Stimulated activated CD8-positive, alpha-beta memory T cell treated with anti-CD3 and anti-CD28 coated beads, Interleukin-2, amount 100 ng/mL, for 1 hour (primary cell): ENCODE measurements at places on chromosomes 7 and 10.

- no peak for DNase-seq
Observed at GRCh38 chr7:158655931-158656441, 48.6 kb downstream of the NCAPG2 start.

DNA sequence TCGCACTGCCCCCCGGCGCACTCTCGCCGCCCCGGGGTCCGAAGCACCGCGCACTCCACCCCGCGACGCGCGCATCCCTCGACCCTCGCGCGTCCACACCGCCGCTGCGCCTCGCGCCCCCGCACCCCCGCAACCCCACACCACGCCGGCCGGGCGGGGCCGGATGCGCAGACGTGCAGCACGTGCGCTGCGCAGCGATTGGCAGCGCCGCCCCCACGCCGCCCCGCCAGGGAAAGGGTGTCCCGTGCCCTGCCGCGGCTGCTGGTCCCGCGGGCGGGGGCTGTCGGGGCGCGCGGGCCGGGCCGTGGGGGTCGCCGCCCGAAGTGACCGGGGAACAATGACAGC lies 53.7 kb upstream of the KDM7A start:
- peak; percentile 51 for DNase-seq

DNA sequence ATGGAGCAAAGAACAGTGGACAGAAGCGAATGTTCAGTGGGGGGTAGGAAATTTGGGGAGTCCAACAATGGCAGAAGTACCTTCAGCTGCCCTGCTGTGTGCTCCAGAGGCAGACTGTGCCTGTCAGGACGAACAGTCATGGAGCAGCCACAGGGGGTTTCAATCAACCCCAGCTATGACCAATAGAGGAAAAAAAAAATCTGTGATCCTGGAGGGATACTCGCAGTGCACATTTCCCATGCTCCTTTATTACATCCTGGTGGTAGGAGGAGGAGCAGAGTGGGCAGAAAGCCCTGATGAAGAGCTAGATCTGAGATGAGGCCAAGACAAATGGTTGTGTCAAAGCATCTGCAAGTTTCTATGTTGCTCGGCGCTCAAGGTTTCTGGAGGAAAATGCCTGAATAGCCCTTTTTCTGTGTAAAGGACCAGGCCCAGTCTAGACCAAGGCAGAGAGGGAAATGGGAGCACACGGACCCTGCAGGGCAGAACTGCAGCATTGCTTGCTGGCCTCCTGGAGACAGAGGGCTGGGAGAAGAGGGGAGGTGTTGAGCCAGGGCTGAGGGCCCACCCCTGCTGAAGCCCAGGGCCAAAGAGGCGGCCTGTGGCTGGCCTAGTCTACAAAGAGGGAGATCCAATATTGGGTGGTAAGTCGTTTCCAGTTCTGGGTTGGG lies 201.5 kb downstream of the GRID1 start:
- DNase-seq: no peak

- DNase-seq: no peak
Observed at GRCh38 chr10:79192677-79193003, 123.9 kb downstream of the ZMIZ1 start.

GRCh38 chr10:129078346-129078745 lies 388.7 kb upstream of the MGMT start:
- no peak for DNase-seq

DNA sequence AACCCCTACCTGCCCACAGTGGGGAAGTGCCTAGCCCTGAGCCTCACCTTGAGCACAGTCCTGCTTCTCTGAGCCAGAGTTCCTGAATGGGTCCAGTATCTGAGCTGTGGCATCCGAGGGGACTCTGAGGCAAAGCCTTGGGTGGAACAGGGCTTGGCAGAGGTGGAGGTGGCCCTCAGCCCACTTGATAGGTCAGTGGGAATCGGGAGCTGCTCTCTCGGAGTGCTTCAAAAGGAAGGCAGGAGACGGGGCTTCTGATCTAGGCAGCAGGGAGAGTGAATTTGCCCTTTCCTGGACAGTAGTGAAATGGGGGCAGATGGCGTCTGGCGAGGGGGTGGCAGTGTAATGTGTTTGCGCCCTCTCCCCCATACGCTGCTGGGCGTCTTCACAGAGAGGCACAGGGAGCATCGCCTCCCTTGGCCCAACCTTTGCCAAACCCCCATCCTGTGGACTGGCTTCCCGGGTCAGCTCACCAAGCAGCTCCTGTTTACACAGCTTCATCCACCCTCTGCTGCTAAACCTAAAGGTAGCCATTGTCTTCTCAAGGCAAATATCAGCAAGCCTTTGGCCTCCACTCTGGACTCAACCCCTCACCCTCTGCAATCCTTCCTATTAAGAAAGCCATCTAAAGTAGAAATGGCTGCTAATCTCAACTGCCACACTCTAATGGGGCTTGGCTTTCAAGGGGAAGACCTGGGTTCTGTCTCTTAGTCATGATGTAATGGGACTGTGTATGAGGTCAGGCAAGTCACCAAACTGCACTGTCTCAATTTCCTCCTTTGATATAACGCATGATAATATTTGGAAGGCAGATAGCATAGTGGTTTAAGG lies 21.1 kb upstream of the VDAC2 start:
- DNase-seq: no peak

DNA sequence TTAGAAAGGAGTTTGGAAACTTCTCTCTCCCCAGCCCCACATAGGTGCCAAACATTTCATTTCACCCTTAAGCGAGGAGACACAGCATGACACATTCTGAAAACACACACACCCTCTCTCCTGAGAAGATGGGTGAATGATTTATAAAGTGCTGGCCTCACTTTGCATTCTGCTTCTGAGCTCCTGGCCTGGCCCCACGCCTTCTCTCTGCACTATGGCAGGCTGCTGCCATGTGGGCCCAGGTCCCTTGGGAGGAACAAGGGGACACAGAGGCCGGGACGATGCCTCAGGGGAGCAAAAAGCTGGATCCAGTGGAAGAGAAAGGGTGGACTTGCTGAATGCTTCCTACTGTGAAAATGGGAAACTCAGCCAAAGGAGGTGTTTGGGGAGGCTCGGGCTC lies 56.0 kb downstream of the CPXM2 start:
- no peak for DNase-seq
